Sigmoid colon (tissue), 7 donors: ENCODE measurements at places on chromosomes 5 and 9. TPM values are rescaled to one million over a fixed set of nuclear protein-coding genes. Genes with fewer than 3 reads are reported as not detected.

STING1 gene
- 5.5 TPM for polyA plus RNA-seq

GPX3 gene
- polyA plus RNA-seq = 1,326 TPM

- H3K27me3 ChIP-seq = no peaks in the 10 kb centered on the region
- peak overlapping the region; percentile 86 for H3K27ac ChIP-seq
- no peak overlapping the region for H3K4me3 ChIP-seq
- H3K4me1 ChIP-seq = peaks cover 32% of the 10 kb centered on the region
These were observed 54.0 kb downstream of the PCA3 start for GRCh38 chr9:76818271-76818670.

- H3K4me1 ChIP-seq = no peaks in the 10 kb centered on the region
- no peaks in the 10 kb centered on the region for H3K27me3 ChIP-seq
- no peaks in the 10 kb centered on the region for H3K36me3 ChIP-seq
These were observed 44.2 kb upstream of the COL15A1 start for GRCh38 chr9:98899408-98900056.

DNA sequence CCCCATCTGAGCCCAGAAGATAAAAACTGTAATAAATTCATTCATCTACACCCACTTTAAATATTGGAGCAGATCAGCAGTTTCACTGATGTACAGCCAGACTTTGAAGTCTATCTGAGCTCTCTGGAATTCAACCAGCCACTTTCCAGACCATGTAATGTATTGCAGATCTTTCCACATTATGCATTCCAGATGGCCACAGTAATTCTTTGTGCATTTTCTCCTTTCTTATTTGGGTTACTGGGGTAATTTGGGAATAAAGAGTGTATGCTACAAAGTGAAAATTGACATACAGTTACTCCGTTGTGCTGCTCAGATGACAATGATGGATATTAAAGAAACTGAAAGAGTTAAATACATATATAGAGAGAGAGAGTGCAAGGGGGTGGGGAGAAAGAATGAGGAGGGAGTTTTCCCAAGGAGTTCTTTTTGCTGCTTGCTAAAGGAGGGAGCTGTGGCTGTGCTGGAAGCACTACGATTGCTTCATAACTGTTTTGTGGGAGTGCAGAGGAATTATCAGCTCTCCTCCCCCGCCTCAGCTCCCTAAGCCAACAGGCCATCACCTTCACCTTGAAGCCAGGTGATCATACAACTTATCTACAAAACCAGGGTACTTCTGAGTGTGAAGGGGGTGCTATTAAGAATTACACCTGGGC, 152.8 kb downstream of the GAS1 start:
- no peak for DNase-seq
- H3K4me1 ChIP-seq = peaks cover 24% of the 10 kb centered on the region
- H3K36me3 ChIP-seq = no peaks in the 10 kb centered on the region

FBN2 gene
- 0.23 TPM for polyA plus RNA-seq

GFPT2 gene
- polyA plus RNA-seq = 3.6 TPM

DNA sequence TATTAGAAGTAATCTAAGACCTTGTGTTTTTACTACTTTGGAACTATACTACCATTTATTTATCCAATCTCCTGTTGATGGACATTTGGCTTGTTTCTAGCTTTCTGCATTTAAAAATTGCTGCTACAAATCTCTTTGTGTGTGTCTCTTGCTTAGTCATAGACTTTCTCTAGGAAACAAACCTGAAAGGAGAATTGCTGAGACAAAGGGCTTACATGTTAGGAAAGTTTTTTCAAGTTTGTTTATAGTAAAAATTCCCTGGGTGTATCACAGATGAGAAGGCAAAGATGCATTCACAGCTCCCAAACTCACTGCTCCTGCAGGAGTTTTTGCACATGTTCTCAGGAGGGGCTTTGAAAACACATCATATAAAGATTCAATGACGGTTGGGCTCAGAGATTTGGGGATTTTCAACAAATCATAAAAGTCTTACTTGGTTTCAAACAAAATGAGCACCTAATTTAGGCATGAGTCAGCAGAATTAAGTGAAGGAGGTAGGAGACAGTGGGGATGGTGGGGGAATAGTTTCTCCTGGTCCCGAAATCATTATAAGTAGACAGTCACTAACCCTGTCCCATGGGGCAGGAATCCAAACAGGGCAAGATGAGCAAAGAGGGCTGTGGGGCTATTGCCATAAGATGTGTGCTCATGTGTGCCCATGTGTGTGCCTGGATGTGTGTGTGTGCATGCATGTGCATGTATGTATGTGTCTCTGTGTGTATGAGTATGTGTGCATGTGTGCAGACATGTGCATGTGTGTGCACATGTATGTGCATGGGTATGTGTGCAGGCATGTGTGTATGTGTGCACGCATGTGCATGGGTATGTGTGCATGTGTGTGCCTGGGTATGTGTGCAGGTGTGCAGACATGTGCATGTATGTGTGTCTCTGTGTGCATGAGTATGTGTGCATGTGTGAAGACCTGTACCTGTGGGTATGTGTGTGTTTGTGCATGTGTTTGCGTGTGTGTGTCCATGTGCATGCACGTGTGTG, 43.4 kb upstream of the S1PR3 start:
- H3K36me3 ChIP-seq = no peaks in the 10 kb centered on the region
- no peaks in the 10 kb centered on the region for H3K27me3 ChIP-seq
- no peak overlapping the region for H3K4me3 ChIP-seq
- DNase-seq = no peak

DNA sequence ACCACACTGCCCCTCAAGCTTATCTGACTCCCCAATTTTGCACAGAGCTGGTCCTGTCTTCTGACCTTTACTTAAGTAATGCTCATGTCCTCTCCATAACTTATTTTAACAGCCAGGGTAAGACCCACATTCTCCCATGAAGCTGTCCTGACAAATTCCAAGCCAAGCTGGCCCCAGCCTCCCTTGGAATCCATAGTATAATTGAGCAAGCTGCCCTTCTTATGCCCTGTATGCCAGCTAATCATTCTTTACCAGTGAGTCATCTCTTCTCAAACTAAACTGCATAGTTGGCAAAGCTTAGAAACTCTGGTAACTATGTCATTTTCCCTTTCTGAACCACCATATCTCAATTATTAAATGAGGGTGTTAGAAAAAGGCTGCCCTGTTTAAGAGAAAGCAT, 92.4 kb downstream of the NFIB start:
- no peak overlapping the region for H3K4me3 ChIP-seq
- H3K36me3 ChIP-seq = no peaks in the 10 kb centered on the region
- peak overlapping the region; percentile 65 for H3K27ac ChIP-seq
- peaks cover 47% of the 10 kb centered on the region for H3K4me1 ChIP-seq
- H3K27me3 ChIP-seq = no peaks in the 10 kb centered on the region
- DNase-seq = no peak

SOHLH1 gene
- not detected for polyA plus RNA-seq

DNA sequence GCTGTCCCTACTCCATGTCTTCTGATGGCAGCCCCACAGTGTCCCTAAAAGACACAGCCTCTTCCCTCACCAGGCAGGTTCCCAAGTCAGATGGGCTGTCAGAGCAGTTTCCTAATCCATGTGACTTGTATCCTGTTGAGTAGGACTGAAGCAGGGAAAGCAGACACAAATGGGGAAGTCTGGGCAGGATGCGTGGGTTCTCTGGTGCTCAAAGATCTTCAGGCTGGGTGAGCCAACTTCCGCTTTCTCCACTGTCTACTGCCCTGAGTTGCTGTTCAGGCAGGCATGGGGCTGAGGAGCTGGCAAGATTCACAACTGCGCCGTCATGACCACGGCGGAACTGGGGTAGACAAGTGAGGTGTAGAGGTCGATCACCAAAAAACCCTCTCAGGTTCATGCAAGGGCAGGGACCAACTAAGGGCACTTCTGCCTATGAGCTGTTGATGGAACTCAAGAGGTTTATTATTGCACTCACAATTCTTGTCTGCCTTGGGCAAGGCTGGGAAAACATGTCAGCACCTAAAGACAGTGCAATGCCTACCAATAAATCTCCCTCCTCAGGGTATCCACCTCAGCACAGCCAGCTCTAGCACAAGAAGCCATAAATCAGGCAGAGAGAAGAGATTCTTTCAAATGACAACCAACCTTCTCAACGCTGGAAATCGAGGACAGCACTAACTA, 83.4 kb downstream of the RAPGEF1 start:
- no peaks in the 10 kb centered on the region for H3K27me3 ChIP-seq
- no peaks in the 10 kb centered on the region for H3K36me3 ChIP-seq

DNA sequence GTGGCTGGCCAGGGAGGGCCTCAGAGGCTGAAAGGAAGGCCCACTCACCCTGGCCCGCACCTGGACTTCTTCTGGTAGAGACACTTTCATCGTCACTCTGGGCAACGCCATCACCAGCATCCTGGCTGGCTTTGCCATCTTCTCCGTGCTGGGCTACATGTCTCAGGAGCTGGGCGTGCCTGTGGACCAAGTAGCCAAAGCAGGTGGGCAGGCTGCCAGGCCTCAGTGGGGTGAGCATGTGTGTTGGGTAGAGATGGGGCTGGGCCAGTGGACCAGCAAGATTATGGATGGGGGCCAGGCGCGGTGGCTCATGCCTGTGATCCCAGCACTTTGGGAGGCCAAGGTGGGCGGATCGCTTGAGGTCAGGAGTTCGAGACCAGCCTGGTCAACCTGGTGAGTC, 12.6 kb downstream of the SLC6A7 start:
- no peaks in the 10 kb centered on the region for H3K36me3 ChIP-seq
- DNase-seq = no peak
- H3K27ac ChIP-seq = no peak overlapping the region
- H3K4me1 ChIP-seq = no peaks in the 10 kb centered on the region

SRA1 gene
- 48.3 TPM for polyA plus RNA-seq

DNA sequence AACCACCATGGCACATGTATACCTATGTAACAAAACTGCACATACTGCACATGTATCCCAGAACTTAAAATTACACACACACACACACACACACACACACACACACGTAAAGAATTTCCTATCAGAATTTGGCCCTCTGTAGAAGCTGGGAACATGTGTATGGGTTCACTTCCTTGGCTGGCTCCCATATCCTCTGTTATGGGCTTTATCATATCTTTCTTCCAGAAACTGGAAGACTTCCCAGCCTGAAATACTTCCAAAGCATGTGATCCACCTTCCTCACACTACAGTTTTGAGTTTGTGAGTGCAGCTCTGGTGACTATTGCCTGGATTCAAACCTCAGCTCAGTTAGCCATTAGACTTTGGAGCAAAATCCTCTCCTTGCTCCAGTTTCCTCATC, 78.6 kb upstream of the GDNF start:
- no peak overlapping the region for H3K4me3 ChIP-seq
- H3K27me3 ChIP-seq = no peaks in the 10 kb centered on the region
- no peaks in the 10 kb centered on the region for H3K4me1 ChIP-seq
- no peak overlapping the region for H3K27ac ChIP-seq
- no peaks in the 10 kb centered on the region for H3K36me3 ChIP-seq
- DNase-seq = no peak

- H3K36me3 ChIP-seq = no peaks in the 10 kb centered on the region
- no peaks in the 10 kb centered on the region for H3K27me3 ChIP-seq
- no peak for DNase-seq
These were observed 10.6 kb upstream of the PARP8 start for GRCh38 chr5:50655810-50656205.

SH3PXD2B gene
- polyA plus RNA-seq = 3.6 TPM

ELP1 gene
- 7.8 TPM for polyA plus RNA-seq

ARRDC1 gene
- 51.7 TPM for polyA plus RNA-seq

PCDHB12 gene
- polyA plus RNA-seq = 0.60 TPM

GRXCR2 gene
- polyA plus RNA-seq = not detected

DNA sequence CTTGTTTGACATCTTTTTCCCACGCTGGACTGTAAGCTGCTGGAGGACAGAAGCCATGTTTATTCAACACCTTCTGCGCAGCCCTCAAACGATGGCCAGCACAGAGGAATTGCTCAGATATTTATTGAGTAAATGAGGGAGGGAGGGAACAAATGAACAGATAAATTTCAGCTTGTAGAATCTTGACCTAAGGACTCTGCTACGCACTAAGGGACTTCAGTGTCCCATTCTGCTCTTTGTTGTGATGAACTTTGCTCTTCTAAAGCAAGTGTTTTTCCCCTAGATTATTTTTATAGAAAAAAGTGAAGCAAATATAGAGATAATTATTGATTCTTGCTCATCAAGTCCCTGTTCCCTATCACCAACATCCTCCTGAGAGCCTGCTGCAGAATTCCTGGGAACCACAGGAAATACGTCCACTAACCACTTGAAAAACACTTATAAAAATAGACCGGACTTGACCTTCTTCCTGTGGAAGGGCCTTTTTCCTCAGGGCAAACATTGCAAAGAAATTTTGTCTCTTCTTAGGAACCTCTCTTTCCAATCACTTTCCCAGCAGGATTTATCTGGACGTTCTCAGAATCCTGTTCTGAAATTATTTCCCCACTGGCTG, 54.9 kb downstream of the FGF1 start:
- peaks cover 21% of the 10 kb centered on the region for H3K4me1 ChIP-seq
- no peak for DNase-seq
- H3K4me3 ChIP-seq = no peak overlapping the region
